ENCODE measurements at places on chromosomes 4 and X.

DNA sequence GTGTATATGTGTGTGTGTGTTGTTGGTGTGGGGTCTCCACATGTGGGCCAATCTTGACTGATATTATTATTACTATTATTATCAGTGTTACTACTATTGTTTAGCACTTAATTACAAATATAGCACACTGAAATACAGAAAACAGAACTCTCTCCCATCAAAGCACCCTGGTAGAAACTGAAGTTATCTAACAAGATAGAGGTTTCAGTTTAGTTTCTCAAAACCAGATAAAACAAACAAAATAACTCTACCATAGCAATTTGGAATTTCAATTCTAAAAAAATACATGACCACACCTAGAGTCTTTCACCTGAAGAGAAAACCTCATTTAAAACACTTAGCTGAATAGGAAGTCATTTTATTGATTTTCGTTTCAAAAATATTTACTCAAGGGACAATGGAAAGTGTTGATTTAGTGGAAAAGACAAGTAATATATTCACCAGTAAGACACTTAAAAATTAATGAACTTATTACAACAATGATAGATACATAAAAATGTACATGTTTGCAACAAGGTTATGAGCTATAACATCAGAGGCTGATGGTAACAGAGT is 252.3 kb downstream of the PDHA2 start:
- no peak for DNase-seq

- DNase-seq, result no peak
These were observed 16.8 kb downstream of the OCRL start for GRCh38 chrX:129556806-129557315.

GRCh38 chr4:168787801-168788595 is 222.1 kb downstream of the CBR4 start:
- DNase-seq, result no peak

DNA sequence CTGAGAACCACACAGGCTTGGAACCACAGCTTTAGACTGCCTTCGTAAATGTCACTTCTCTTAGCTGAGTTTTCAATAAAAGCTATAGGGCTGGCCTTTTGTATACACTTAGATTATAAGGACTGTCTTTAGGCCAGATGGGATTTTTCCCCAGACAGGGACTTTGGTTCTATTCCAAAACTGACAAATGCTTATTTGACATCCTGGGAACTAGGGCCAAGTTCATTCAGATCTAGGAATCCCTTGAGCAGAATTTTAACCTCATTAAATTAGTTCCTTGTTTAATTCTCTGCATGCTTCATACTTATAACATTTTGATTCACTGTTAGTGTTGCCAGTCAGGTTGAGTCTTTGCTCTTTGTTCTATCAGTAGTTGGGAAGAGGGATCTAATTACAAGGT is 23.1 kb downstream of the ZRSR2 start:
- DNase-seq, result no peak

DNA sequence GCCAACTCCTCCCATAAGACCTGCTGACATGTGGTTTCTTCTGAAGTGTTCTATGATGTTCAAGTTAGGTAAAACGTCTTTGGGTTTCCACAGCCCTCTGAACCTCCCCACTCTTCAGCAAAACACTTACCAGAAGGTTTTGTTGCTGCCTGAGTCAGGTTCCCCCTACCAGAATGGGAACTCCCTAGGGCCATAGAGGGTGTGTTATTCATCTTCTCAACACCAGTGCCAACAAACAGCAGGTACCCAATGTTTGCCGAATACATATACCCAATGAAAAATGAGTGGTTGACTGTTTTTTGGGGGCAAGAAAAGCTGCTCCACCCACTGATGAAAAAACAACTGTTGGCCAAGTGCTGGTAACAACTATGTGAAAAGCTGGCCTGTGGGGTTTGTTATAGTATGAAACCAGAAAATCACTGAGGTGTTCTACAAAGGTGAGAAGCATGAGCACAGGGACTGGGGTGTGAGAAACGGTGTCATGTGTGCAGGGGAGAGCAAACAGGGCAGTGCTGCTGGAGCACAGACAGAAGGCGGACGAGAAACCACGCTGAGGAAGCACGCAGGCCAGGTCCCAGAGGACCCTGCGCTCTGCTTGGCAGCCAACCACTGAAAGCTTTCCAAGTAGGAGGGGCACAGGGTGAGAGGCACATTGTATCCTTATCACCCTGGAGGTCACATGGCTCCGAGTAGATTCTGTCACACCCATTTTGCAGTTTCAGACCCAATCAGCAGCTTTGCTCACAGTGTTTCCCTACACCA is 28.8 kb downstream of the ATP8A1 start:
- DNase-seq, result peak; percentile 77
